ENCODE measurements at places on chromosomes 12 and 14.

- peaks cover 6% of the 10 kb centered on the region for H3K36me3 ChIP-seq
- peaks cover 9% of the 10 kb centered on the region for H3K27me3 ChIP-seq
- peaks cover 4% of the 10 kb centered on the region for H3K4me1 ChIP-seq
- H3K27ac ChIP-seq, result no peak overlapping the region
- H3K4me3 ChIP-seq, result peak overlapping the region; percentile 63
Measured at GRCh38 chr12:75205558-75205957, 4.1 kb downstream of the KCNC2 start.

DNA sequence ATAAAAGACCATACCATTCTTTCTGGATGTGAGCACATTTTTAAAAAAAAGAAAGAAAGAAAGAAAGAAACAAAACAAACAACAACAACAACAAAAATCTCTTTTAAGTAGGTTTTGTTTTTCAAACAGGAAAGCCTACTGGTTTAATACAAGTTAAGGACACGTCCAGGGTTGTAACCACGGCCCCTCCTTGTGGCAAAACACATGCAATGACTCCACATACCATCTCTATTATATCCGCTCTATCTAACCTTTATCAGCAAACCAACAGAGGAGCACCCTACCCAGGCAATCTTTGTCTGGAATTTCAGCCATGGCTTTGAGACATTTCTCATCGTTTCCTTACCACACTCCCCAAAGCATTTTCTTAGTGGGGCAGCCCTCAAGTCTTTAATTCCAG is 360.5 kb upstream of the TMPO start:
- H3K27me3 ChIP-seq, result peaks cover 3% of the 10 kb centered on the region
- H3K36me3 ChIP-seq, result no peaks in the 10 kb centered on the region
- no peak overlapping the region for H3K4me3 ChIP-seq
- peaks cover 2% of the 10 kb centered on the region for H3K4me1 ChIP-seq
- no peak overlapping the region for H3K27ac ChIP-seq

DNA sequence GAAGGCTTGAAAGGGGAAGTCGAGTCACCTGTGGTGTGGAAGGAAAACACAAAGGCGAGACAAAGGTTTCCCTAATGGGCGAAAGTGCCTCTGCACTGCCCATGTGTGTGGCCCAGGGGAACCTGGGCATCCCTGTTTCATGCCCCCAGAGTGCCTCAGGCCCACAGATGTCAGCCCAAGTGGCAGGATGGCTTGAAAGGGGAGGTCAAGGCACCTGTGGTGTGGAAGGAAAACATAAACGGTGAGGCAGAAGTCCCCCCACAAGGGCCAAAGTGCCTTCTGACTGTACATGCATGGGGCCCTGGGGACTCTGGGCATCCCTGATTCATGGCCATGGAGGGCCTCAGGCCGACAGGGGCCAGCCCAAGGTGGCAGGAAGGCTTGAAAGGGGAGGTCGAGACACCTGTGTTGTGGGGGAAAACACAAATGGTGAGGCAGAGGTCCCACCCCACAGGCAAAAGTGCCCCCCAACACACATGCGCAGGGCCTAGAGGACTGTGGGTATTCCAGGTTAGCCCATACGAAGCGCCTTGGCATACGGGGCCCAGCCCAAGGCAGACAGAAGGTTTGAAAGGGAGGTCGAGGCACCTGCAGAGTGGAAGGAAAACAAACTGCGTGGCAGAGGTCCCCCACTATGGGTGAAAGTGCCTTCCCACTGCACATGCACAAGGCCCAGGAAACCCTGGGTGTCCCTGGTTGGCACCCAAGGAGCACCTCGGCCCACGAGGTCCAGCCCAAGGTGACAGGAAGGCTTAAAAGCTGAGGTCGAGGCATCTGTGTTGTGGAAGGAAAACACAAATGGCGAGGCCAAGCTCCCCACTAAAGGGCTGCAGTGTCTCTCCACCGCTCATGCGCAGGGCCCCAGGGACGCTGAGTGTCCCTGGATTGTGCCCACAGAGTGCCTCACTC is 382.3 kb downstream of the ALG10 start:
- H3K4me3 ChIP-seq, result no peak overlapping the region
- peak; percentile 2 for DNase-seq
- no peaks in the 10 kb centered on the region for H3K36me3 ChIP-seq
- H3K4me1 ChIP-seq, result no peaks in the 10 kb centered on the region
- H3K27ac ChIP-seq, result no peak overlapping the region

DNA sequence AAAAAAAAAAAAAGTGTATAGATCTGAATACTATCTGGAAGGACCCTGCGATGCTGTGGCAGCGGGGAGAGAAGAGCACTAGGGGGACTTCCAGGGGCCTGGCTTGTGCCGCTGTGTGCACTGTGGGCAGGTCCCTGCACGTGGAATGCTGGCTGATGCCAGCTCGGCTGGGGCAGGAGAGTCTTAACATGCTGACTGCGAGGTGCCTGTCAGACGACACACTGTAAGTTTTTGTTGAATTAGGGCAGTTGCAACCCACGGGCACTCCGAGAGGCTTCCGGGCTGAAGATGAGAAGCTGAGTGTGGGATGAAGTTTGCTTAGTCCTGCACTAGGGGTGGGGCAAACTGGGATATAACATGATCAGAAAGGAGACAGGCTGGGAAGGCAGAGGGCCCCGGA is 10.7 kb downstream of the GLT1D1 start:
- peaks cover 4% of the 10 kb centered on the region for H3K27me3 ChIP-seq
- no peaks in the 10 kb centered on the region for H3K4me1 ChIP-seq
- no peak for DNase-seq
- no peak overlapping the region for H3K4me3 ChIP-seq
- H3K36me3 ChIP-seq, result peaks cover 6% of the 10 kb centered on the region

DNA sequence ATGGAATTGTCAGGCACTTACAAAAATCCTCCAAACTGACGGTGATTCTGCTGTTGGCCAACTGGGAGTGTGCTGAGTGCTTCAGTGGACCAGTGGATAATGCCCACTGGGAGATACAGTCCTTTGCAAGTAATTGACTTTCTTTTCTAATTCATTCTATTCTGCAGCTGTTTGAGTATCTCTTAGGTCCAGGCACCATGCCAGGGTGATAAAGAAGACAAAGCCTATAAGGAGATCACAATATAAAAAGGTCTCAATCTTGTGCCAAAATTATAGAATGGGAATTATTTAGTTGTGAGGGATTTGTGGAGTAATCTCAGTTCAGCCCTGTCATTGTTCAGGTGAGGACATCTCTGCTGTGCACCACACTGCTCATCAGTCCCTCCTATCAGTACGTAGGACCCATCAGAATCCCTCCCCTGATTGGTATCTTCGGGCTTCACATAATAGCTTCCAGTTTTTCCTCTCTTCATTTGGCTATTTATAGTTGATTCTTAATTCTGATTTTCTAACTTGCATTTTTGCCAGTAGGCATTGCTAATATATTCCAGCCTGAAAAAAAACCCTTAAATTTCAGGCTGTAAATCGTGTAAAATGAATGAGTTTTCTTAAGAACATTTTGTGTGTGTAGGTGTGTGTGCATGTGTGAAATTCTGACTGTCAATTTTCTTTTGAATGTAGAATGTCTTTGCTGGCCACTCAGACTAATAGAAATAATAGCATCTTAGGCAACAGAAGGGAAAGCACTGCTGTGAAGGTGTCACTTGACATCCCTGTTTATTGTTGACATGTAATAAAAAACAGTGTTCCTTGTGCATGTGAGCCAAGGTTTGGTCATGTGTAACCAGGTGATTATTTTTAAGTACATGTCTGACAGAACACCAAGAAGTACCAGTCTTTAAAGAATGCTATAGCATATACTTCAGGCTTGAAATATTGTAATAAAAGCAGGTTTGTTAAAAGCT is 457.6 kb upstream of the RGS6 start:
- no peak overlapping the region for H3K4me3 ChIP-seq
- no peak for DNase-seq
- no peaks in the 10 kb centered on the region for H3K36me3 ChIP-seq
- peaks cover 8% of the 10 kb centered on the region for H3K4me1 ChIP-seq
- no peaks in the 10 kb centered on the region for H3K27me3 ChIP-seq
- H3K27ac ChIP-seq, result no peak overlapping the region

GRCh38 chr14:24613747-24614146 is 4.3 kb upstream of the GZMH start:
- DNase-seq, result no peak
- no peak overlapping the region for H3K27ac ChIP-seq
- no peaks in the 10 kb centered on the region for H3K36me3 ChIP-seq
- no peaks in the 10 kb centered on the region for H3K27me3 ChIP-seq

- H3K27me3 ChIP-seq, result no peaks in the 10 kb centered on the region
- no peak for DNase-seq
- peaks cover 24% of the 10 kb centered on the region for H3K4me1 ChIP-seq
Measured at GRCh38 chr12:89369166-89369565, 16.9 kb upstream of the DUSP6 start.

DNA sequence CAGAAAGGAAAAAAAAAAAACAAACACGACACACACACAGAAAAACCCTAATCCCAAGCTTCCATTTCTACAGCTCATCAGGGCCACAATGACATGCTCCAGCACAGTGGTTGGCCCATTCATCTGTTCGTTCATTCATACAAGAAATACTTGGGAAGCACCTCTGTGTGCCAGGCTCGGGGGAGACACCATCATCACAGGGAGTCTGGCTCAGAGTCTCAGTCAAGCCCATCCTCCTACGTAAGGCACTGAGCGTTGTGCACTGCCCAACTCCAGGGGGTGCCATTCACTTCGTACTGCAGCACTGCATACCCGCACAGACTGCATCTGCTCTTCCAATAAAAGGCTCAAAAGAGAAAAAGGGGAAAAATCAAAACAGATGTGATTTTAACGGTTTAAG is 15.3 kb downstream of the VPS37B start:
- H3K27ac ChIP-seq, result peak overlapping the region; percentile 73
- peaks cover 24% of the 10 kb centered on the region for H3K4me1 ChIP-seq
- H3K36me3 ChIP-seq, result no peaks in the 10 kb centered on the region
- no peak overlapping the region for H3K4me3 ChIP-seq
- peaks cover 12% of the 10 kb centered on the region for H3K27me3 ChIP-seq

DNA sequence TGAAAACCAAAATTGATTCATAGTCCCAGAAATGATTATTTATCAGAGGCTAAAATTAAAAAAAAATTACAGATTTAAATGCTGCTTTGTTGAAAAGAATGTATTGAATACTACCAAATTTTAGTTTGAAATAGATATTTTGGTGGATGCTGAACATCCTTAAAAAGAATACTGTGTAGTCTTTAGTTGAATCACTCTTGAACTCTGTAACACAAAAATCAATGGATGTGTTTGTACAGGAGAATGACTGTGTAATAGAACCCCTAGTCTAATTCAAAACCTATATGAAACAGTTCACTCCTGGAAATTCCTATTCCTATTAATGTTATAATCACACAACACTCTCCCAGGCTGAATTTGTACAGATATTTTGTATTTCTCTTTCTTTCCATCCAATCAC is 1.5 kb upstream of the TSPAN8 start:
- H3K27me3 ChIP-seq, result no peaks in the 10 kb centered on the region
- no peak for DNase-seq
- no peak overlapping the region for H3K4me3 ChIP-seq
- H3K36me3 ChIP-seq, result no peaks in the 10 kb centered on the region
- peaks cover 18% of the 10 kb centered on the region for H3K4me1 ChIP-seq

DNA sequence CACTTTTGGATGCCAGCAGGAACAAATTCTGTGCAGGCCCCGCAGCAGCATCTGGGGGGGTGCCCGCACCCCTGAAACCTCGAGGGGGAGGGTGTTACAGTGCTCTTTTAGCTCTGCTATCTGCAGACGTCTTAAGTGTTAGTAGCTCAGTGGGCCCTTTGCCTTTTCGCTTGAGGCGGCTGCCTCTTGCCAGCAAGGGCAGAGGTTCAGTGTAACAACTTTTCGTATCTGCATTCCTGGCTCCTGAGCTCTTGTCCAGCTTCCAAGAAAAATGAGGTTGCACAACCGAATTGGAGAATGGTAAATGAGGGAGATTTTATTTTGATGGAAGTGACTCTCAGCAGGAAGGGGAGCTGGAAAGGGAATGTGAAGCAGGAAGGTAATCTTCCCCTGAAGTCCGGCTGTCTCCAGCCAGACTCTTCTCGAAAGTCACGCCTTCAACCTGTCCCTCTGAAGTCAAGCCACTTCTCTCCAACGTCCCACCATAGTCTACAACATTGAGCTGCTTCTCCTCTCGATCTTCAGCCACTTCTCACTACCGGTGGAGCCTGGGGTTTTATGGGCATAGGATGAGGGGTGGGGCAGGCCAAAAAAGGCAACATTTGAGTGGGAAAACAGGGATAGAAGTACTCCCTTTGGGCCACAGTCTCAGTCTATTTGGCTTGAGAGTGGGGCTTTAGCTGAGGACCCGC is 17.8 kb downstream of the TAS2R50 start:
- H3K4me1 ChIP-seq, result no peaks in the 10 kb centered on the region
- H3K27me3 ChIP-seq, result no peaks in the 10 kb centered on the region
- H3K27ac ChIP-seq, result no peak overlapping the region
- no peaks in the 10 kb centered on the region for H3K36me3 ChIP-seq

GRCh38 chr12:121697093-121697698 is 15.4 kb upstream of the TMEM120B start:
- H3K4me3 ChIP-seq, result no peak overlapping the region
- no peaks in the 10 kb centered on the region for H3K4me1 ChIP-seq
- H3K27me3 ChIP-seq, result no peaks in the 10 kb centered on the region
- no peaks in the 10 kb centered on the region for H3K36me3 ChIP-seq
- DNase-seq, result no peak

- H3K36me3 ChIP-seq, result no peaks in the 10 kb centered on the region
- no peak overlapping the region for H3K27ac ChIP-seq
- H3K27me3 ChIP-seq, result no peaks in the 10 kb centered on the region
- peaks cover 6% of the 10 kb centered on the region for H3K4me1 ChIP-seq
- no peak for DNase-seq
Measured at GRCh38 chr14:42190744-42191143, 584.1 kb downstream of the LRFN5 start.

- H3K4me3 ChIP-seq, result no peak overlapping the region
- H3K27ac ChIP-seq, result no peak overlapping the region
- H3K27me3 ChIP-seq, result no peaks in the 10 kb centered on the region
Measured at GRCh38 chr12:96751626-96752025, 155.4 kb upstream of the NEDD1 start.

DNA sequence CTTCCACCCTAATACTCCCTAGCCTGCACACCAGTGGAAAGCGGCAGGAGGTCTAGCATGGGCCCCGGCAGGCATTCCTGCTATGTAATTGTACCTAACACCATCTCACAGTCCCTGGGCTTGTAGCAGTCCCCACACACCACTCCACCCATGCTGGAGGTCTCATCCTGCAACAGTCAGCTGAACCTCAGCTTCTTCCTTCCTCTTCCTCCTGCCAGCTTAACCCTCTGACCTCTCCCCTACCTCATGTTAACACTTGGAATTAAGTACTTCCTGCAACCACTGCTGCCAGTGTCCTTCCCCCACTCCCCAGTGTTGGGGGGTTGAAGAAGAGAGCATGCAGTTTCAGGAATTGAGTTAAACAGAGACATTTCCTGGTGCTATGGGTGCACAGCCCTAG is 7.6 kb downstream of the ADCY4 start:
- peaks cover 16% of the 10 kb centered on the region for H3K27me3 ChIP-seq
- DNase-seq, result no peak
- H3K4me1 ChIP-seq, result peaks cover 4% of the 10 kb centered on the region
- no peak overlapping the region for H3K27ac ChIP-seq

DNA sequence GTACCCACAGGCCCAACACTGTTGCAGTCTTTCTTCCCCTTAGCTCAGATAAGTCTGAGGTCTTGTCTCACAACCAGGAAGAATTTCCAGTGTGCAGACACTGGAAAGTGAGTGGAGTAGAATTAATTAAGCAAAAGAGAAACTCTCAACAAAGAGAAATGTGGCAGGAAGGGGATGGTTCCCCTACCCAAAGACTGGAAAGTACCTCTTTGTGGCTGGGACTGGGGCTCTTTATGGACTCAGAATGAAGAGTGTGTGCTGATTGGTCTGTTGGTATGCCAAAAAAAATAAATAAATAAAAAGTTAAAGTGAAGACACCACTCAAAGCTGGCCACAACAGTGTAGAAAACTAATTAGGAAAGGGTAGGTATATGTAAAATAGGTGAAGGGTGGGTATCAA is 26.4 kb downstream of the GLIPR1L1 start:
- H3K27me3 ChIP-seq, result no peaks in the 10 kb centered on the region
- H3K4me3 ChIP-seq, result no peak overlapping the region
- peaks cover 4% of the 10 kb centered on the region for H3K36me3 ChIP-seq
- no peaks in the 10 kb centered on the region for H3K4me1 ChIP-seq
- no peak for DNase-seq

All from glutamatergic neuron (in vitro differentiated cells).